ENCODE measurements at places on chromosomes 13 and 19.

DNA sequence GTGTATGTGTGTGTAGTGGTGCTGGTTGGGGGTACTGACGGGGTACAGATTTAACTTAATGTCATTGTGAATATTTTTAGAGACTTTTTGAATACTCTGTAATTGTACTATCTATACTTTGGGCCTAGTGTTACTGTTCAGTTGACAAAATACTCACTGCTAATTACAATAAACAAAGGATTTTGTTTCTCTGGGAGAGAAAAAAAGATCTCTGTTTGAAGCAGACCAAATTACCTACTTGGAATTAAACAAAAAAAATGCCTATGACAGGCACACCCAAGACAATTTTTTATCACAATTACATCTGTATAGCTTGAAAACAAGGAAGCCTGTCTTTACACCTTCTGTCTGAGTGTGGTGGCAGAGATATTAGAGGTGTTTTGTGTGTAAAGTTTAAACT, 45.1 kb downstream of the OLFM4 start:
- H3K36me3 ChIP-seq = peaks cover 11% of the 10 kb centered on the region
- H3K27ac ChIP-seq = no peak overlapping the region
- no peaks in the 10 kb centered on the region for H3K27me3 ChIP-seq
- H3K4me1 ChIP-seq = peaks cover 15% of the 10 kb centered on the region
- H3K4me3 ChIP-seq = no peak overlapping the region

- no peaks in the 10 kb centered on the region for H3K36me3 ChIP-seq
- H3K4me3 ChIP-seq = no peak overlapping the region
- H3K4me1 ChIP-seq = peaks cover 93% of the 10 kb centered on the region
- H3K27ac ChIP-seq = peak overlapping the region; percentile 48
These were observed 109.3 kb downstream of the ZIC5 start for GRCh38 chr13:99862244-99862643.

DNA sequence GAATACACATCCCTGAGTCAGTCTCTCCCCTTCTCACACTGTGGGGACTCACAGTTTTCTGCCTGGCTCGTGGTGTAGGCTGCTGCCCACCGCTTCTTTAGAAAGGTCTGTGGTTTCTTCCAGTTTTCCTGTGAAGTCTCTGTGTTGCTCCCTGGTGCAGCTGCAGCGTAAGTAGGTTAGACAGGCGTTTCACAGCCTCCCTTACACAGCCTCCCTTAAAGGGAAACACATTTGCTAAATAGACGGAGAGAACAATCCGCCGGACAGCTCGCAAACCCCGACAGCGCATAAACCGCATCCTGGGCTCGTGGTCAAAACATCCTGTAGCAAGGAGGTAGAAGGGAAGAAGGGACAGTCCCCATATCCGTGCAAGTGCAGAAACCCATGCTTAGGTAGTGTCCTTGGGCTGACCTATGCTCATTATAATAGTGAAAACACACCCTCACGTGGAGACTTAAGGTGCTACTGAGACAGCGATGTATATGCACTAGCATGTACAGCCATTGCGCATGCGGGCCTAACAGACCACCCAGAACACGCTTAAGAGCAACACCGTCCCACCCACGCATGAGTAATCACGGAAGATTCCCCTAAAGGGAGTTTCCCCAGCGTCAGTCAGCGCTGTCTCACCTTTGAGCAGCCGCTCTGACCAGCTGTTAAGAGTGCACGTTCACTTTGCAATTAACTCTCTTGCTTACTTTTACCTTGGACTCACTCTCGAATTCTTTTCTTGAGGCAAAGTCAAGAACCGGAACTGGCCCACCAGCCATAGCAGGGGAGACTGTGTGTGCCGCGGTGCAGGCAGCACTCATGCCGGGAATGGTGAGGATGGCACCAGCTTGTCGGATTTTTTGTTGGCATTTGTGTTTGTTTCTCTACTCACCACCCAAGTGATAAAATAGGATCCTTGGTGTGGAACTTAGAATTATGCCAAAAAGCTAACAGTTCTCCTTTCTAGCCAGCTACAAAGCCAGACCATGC, 16.6 kb downstream of the SIGLEC8 start:
- DNase-seq = no peak
- no peaks in the 10 kb centered on the region for H3K36me3 ChIP-seq
- peaks cover 39% of the 10 kb centered on the region for H3K27me3 ChIP-seq
- H3K4me3 ChIP-seq = no peak overlapping the region
- peaks cover 6% of the 10 kb centered on the region for H3K4me1 ChIP-seq

DNA sequence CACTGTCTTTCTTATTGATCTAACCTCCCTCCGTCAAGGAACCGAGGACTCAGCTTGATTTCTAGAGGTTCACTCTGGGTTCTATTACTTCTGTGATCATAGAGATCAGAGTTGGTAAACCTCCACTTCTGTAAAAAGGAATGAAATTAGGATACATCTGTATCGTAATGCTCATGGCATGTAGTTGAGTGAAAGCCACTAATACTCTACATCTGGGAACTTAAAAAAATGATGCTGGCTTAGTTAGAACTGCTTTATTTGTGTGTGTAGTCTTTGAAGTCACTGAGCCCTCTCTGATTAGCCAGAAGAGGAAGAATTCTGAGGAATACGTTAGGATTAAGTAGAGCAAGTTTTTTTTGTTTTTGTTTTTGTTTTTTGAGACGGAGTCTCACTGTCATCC, 140.8 kb downstream of the GGACT start:
- peak overlapping the region; percentile 5 for H3K27ac ChIP-seq
- no peaks in the 10 kb centered on the region for H3K27me3 ChIP-seq
- DNase-seq = no peak
- H3K4me1 ChIP-seq = peaks cover 19% of the 10 kb centered on the region

DNA sequence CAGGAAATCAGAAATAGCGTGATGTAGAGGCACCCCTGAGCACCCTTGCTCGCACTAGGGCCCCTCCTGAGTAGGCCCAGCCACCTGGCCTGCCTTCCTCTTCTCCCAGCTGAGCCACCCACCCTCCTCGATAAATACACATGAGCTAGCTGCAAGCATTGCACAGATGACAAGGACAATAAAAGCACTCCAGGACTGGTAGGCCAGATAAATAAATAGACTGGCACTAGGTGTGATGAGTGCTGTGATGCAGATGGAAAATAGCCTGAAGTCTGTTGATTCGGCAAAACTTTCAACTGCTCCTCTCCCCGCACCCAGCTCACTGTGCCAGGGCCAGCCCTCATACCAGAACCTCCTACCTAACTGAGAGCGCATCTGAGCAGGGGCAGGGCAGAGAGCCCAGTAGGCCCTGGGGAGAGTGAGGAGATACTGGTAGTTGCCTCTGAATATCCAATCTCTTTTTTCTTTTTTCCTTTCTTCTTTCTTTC, 54.5 kb upstream of the GPI start:
- peak overlapping the region; percentile 67 for H3K27ac ChIP-seq
- no peaks in the 10 kb centered on the region for H3K27me3 ChIP-seq
- no peak for DNase-seq
- H3K4me1 ChIP-seq = peaks cover 12% of the 10 kb centered on the region
- H3K4me3 ChIP-seq = no peak overlapping the region

DNA sequence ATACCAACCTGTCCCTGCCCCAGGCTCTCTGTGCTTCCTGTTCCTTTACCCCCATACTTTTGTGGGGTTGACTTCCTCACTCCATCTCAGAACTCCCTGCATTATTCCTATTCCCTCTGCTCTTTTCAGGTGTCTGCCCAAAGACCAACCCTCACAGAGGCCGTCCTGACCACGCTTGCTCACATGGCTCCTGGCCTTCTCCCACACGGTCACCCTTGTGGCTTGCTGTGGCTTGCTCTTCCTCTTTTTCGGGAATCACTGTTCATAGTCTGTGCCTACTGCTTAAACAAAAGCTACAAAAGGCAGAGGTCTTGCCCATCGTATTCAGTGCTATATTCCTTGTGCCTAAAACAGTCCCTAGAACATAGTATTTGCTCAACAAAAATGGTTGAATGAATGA, 25.2 kb upstream of the ARGLU1 start:
- no peak overlapping the region for H3K27ac ChIP-seq
- H3K4me3 ChIP-seq = no peak overlapping the region
- H3K4me1 ChIP-seq = no peaks in the 10 kb centered on the region
- no peaks in the 10 kb centered on the region for H3K27me3 ChIP-seq
- H3K36me3 ChIP-seq = no peaks in the 10 kb centered on the region
- no peak for DNase-seq

- peaks cover 43% of the 10 kb centered on the region for H3K4me1 ChIP-seq
- H3K4me3 ChIP-seq = no peak overlapping the region
- H3K27ac ChIP-seq = no peak overlapping the region
- H3K36me3 ChIP-seq = 0 out of 2 replicates have a peak, but pooled peaks cover under 1% of the 10 kb centered on the region
- DNase-seq = no peak
These were observed 51.6 kb downstream of the NDFIP2 start for GRCh38 chr13:79532576-79532975.

GRCh38 chr19:13262450-13262849, 112.2 kb downstream of the IER2 start:
- no peak overlapping the region for H3K4me3 ChIP-seq
- no peaks in the 10 kb centered on the region for H3K27me3 ChIP-seq
- no peak for DNase-seq
- H3K4me1 ChIP-seq = peaks cover 4% of the 10 kb centered on the region
- H3K36me3 ChIP-seq = peaks cover 19% of the 10 kb centered on the region
- H3K27ac ChIP-seq = no peak overlapping the region

DNA sequence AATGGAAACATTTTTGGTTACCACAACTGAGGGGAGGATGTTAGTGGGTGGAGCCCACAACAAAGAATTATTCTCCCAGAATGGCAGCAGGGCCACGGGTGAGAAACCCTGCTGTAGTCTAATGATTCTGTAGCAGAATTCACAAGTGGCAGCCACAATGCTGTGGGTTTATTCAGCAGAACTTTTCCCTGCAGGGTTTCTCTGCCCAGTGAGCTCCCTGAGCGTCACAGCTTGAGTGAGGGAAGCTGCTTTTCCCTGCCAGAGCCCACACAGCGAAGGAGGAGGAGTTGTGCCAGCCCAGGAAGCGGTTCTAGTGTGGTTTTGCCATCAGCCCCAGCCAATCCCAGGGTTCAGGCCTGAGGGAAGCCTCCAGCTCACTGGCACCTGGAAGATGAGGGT, 4.4 kb downstream of the ATP12A start:
- no peak overlapping the region for H3K27ac ChIP-seq
- peaks cover 58% of the 10 kb centered on the region for H3K4me1 ChIP-seq
- H3K4me3 ChIP-seq = no peak overlapping the region
- no peak for DNase-seq
- H3K36me3 ChIP-seq = no peaks in the 10 kb centered on the region

DNA sequence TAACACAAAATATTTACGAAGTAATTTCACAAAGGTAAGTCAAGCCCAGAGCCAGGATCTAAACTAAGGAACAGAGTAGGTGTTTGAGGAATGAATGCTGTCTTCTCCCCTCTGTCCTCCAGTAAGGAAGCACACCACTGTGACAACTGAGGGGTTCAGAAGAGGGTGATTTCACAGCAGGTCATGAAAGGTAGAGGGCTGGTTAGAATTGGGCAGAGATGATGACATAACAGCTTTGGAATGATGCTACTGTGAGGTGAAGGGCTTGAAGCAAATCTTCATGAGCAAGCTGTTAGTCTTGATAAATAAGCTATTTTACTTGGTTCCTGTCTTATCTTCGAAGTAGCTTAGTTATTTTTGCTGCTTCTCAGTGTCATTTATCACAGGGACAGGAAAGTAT, 498.6 kb downstream of the FGF9 start:
- no peak overlapping the region for H3K27ac ChIP-seq
- DNase-seq = no peak
- H3K27me3 ChIP-seq = no peaks in the 10 kb centered on the region
- no peak overlapping the region for H3K4me3 ChIP-seq
- no peaks in the 10 kb centered on the region for H3K36me3 ChIP-seq
- no peaks in the 10 kb centered on the region for H3K4me1 ChIP-seq

DNA sequence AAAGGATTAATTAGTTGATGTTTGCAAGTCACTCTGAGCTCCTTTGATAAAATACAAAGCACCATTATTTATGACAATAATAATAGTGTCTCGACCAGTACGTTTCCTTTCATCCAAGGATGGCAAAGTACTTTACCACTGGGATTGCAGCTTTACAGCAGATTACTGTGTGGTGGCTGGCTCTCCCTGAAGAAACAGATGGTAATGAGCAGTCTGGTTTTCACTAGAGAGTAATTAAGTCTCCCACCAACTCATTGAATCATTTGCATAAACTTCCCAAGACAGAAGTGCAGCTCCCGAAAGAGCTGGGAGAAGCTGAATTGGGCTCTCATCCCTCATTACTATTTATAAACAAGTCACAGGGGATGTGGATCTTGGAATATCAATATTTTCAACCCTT, 48.7 kb downstream of the KLF5 start:
- no peak overlapping the region for H3K4me3 ChIP-seq
- H3K27me3 ChIP-seq = no peaks in the 10 kb centered on the region
- H3K27ac ChIP-seq = no peak overlapping the region
- H3K4me1 ChIP-seq = peaks cover 13% of the 10 kb centered on the region
- DNase-seq = no peak

DNA sequence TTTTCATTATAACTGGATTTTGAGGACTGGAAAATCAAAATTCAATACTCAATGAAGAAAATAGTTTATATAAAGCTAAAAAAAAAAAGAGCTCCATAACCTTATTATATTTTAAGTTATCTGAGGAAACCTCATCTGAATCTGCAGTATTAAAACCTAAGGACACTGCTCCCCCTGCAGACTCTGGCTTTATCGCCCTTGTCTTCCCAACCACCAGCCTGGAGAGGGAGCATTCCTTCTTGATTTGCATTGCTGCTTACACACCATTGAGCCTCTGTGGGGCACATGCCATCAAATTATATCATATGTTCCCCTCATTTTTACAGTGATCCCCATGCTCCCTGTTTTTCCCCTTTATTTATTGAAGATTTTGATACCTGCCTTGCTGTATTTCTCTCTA, 871.4 kb upstream of the GPC6 start:
- peaks cover 32% of the 10 kb centered on the region for H3K36me3 ChIP-seq
- no peak overlapping the region for H3K27ac ChIP-seq
- no peaks in the 10 kb centered on the region for H3K27me3 ChIP-seq
- no peaks in the 10 kb centered on the region for H3K4me1 ChIP-seq

- no peak for DNase-seq
- no peak overlapping the region for H3K4me3 ChIP-seq
- peaks cover 2% of the 10 kb centered on the region for H3K36me3 ChIP-seq
- H3K27ac ChIP-seq = no peak overlapping the region
These were observed 6.1 kb downstream of the LIPE start for GRCh38 chr19:42421101-42421500.

GRCh38 chr13:104204177-104204576, 1138.0 kb upstream of the SLC10A2 start:
- no peak overlapping the region for H3K27ac ChIP-seq
- H3K27me3 ChIP-seq = no peaks in the 10 kb centered on the region
- DNase-seq = no peak
- H3K36me3 ChIP-seq = peaks cover 10% of the 10 kb centered on the region
- peaks cover 10% of the 10 kb centered on the region for H3K4me1 ChIP-seq

All from WTC11 (cell line).